B cell (primary cell): ENCODE measurements at places on chromosomes 12 and 14.
A peak's percentile ranks its signal among the peaks of the same experiment; 100 is the strongest.

- H3K36me3 ChIP-seq = no peaks in the 10 kb centered on the region
- no peak overlapping the region for H3K27ac ChIP-seq
- H3K4me3 ChIP-seq = no peak overlapping the region
- H3K4me1 ChIP-seq = no peaks in the 10 kb centered on the region
These were observed 122.2 kb downstream of the PDZRN4 start for GRCh38 chr12:41310367-41310766.

GRCh38 chr14:104771918-104772706 is 19.2 kb downstream of the SIVA1 start:
- no peaks in the 10 kb centered on the region for H3K36me3 ChIP-seq
- no peaks in the 10 kb centered on the region for H3K27me3 ChIP-seq
- DNase-seq = no peak
- no peaks in the 10 kb centered on the region for H3K4me1 ChIP-seq

DNA sequence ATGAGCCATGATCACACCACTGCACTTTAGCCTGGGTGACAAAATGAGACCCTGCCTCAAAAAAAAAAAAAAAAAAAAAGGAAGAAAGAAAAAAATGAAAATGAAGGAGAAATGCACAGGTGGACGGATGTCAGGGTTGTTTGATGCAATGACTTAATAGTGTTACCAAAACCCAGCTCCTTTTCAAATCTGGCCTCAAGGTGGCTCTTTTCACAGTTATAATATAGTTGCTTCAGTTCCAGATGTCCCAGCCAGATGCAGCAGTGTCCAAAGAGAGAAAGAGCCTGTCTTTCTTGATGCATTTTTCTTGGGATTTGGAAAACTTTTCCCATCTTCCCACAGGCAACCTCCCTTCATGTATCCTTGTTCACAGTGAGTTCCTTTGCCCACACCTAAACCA is 36.5 kb downstream of the KCNMB4 start:
- H3K4me1 ChIP-seq = no peaks in the 10 kb centered on the region
- H3K27ac ChIP-seq = no peak overlapping the region
- DNase-seq = no peak
- H3K27me3 ChIP-seq = no peaks in the 10 kb centered on the region
- no peaks in the 10 kb centered on the region for H3K36me3 ChIP-seq

GRCh38 chr12:107090711-107091110 is 2.6 kb downstream of the CRY1 start:
- H3K27me3 ChIP-seq = peaks cover 8% of the 10 kb centered on the region
- DNase-seq = no peak
- H3K4me3 ChIP-seq = no peak overlapping the region
- peaks cover 16% of the 10 kb centered on the region for H3K4me1 ChIP-seq
- no peak overlapping the region for H3K27ac ChIP-seq
- H3K36me3 ChIP-seq = no peaks in the 10 kb centered on the region

- no peak overlapping the region for H3K4me3 ChIP-seq
- no peaks in the 10 kb centered on the region for H3K4me1 ChIP-seq
- no peaks in the 10 kb centered on the region for H3K27me3 ChIP-seq
- H3K27ac ChIP-seq = no peak overlapping the region
These were observed 35.6 kb downstream of the GCH1 start for GRCh38 chr14:54867011-54867410.

GRCh38 chr14:75022655-75023054 is 19.9 kb downstream of the EIF2B2 start:
- H3K4me1 ChIP-seq = no peaks in the 10 kb centered on the region
- H3K27ac ChIP-seq = no peak overlapping the region
- peaks cover 16% of the 10 kb centered on the region for H3K36me3 ChIP-seq
- no peak for DNase-seq

DNA sequence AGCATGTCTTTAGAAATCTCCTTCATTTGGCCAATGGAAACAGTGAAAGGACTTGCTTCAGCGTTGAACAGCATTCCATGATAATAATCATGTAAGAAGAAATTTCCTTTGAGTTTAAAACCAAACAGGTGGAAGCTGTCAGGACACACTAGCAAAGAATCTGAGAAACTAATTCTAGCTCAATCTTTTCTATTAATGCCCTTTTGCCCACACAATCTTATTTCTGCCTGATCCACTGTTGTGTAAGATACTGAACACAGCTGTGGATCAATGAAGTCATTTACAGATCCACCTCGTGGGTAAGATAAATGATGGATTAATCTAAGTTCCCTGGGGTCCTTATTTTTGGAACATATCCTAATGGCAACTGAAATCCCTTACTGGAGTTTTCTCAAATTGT is 536.9 kb upstream of the LMO3 start:
- H3K36me3 ChIP-seq = no peaks in the 10 kb centered on the region
- H3K4me3 ChIP-seq = no peak overlapping the region
- no peak overlapping the region for H3K27ac ChIP-seq
- no peaks in the 10 kb centered on the region for H3K27me3 ChIP-seq
- no peaks in the 10 kb centered on the region for H3K4me1 ChIP-seq

- H3K36me3 ChIP-seq = no peaks in the 10 kb centered on the region
- H3K27ac ChIP-seq = no peak overlapping the region
- H3K4me1 ChIP-seq = peaks cover 10% of the 10 kb centered on the region
- no peaks in the 10 kb centered on the region for H3K27me3 ChIP-seq
- DNase-seq = no peak
These were observed 1.0 kb upstream of the KRT18 start for GRCh38 chr12:52947738-52948423.

DNA sequence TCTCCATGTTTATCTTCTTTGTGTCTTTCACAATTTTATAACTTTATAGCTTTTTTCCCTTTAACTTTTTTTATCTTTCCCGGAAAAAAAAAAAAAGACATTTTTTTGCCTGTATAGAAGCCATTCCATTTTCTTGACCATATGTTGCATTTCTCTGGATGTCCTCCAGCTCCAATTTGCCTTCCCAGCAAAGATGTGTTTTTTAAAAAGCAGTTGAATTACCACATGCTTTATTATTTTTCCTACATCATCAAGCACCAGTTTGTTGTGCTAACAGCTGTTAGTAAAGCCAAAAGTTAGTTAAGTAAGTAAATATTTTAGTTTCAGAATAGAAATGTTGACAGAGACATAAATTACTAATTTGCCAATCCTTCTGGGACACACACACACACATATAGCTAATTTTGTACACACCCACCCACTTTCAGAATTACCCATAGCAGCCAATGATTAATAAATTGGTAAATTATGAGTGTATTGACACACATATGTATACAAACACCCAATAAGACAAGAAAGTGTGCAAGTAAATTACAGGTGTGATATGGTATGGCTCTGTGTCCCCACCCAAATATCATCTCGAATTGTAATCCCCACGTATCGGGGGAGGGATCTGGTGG is 118.3 kb downstream of the SLC38A6 start:
- H3K36me3 ChIP-seq = no peaks in the 10 kb centered on the region
- no peak for DNase-seq
- H3K27ac ChIP-seq = no peak overlapping the region
- H3K27me3 ChIP-seq = no peaks in the 10 kb centered on the region
- H3K4me3 ChIP-seq = no peak overlapping the region

DNA sequence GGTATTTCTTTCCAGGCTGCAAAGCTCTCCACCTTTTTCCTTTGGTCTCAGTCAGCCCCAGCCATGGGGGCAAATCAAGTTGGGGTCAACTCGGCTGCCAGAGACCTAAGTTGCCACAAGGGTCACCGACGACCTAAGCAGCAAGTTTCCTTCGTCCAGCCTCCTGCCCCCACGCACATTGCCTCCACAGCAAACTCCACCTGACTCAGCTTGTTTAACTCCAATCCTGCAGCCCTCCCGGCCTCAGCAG is 767 bp upstream of the KCNMB4 start:
- H3K36me3 ChIP-seq = no peaks in the 10 kb centered on the region
- no peak for DNase-seq
- peaks cover 7% of the 10 kb centered on the region for H3K27me3 ChIP-seq

DNA sequence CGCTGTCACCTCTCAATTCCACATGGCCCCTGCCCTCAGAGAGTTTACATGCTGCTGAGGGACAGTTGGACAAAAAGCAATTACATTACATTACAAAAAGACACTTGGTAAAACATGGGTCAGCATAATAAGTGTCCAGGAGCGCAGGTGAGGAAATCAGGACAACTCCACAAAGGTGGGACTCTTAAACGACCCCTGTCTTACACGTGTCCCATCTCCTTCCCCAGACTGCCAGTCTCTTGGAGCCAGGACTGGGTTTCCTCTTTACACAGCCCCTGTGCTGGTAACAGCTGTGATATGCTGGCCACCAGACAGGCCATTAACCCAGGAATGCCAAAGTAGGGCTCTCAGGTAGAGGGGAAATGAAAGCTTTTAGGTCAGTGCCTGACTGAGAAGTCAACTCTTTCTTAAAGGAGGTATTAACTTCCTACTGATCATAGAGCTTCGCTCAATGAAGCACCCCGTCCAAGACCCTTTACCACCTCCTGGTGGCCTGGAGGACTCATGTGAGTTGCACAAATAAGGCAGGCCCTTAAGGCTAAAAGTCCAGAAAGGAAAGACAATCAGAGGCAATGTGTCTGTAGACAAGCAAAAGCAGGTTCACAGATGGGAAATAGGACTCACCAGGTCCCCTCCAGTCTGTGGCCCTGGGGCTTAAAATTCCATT is 55.5 kb downstream of the ANO2 start:
- H3K4me3 ChIP-seq = no peak overlapping the region
- peaks cover 5% of the 10 kb centered on the region for H3K4me1 ChIP-seq
- no peak for DNase-seq
- H3K27me3 ChIP-seq = peaks cover 12% of the 10 kb centered on the region
- H3K27ac ChIP-seq = no peak overlapping the region

- no peaks in the 10 kb centered on the region for H3K36me3 ChIP-seq
- no peak overlapping the region for H3K27ac ChIP-seq
- DNase-seq = no peak
- peaks cover under 1% of the 10 kb centered on the region for H3K4me1 ChIP-seq
- H3K27me3 ChIP-seq = peaks cover 4% of the 10 kb centered on the region
- no peak overlapping the region for H3K4me3 ChIP-seq
These were observed 55.2 kb downstream of the FBXL14 start for GRCh38 chr12:1539135-1539534.

GRCh38 chr14:82421286-82421685 is 887.6 kb upstream of the SEL1L start:
- no peak overlapping the region for H3K27ac ChIP-seq
- H3K36me3 ChIP-seq = no peaks in the 10 kb centered on the region
- H3K27me3 ChIP-seq = no peaks in the 10 kb centered on the region
- H3K4me3 ChIP-seq = no peak overlapping the region

DNA sequence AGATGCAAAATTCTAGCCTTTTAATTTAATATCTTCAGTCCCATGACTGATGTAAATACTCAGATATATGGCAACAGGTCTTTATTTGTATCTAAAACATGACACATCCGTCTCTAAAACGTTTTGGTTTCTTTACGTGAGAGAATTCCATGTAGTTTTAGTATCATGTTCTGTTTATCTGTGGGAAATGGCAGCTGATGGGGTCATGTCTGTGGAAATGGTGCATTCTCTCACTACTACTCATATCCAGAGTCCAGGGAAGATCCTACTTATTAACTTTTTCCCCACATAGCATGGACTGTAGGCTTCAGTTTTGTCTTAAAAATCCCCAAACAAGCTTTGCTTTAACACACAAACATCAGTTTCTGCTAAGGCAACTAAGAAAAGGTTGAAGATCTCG is 53.8 kb downstream of the SPTLC2 start:
- H3K27ac ChIP-seq = no peak overlapping the region
- H3K4me3 ChIP-seq = no peak overlapping the region
- peaks cover 2% of the 10 kb centered on the region for H3K4me1 ChIP-seq
- H3K36me3 ChIP-seq = no peaks in the 10 kb centered on the region
- no peak for DNase-seq
- H3K27me3 ChIP-seq = no peaks in the 10 kb centered on the region

GRCh38 chr12:20345866-20346265 is 22.5 kb upstream of the PDE3A start:
- H3K4me1 ChIP-seq = no peaks in the 10 kb centered on the region
- no peak overlapping the region for H3K27ac ChIP-seq
- H3K4me3 ChIP-seq = no peak overlapping the region
- H3K36me3 ChIP-seq = no peaks in the 10 kb centered on the region

GRCh38 chr12:113058553-113058952 is 2.0 kb downstream of the DTX1 start:
- peak overlapping the region; percentile 51 for H3K4me3 ChIP-seq
- DNase-seq = peak; percentile 24
- H3K36me3 ChIP-seq = peaks cover 6% of the 10 kb centered on the region
- H3K4me1 ChIP-seq = peaks cover 86% of the 10 kb centered on the region

DNA sequence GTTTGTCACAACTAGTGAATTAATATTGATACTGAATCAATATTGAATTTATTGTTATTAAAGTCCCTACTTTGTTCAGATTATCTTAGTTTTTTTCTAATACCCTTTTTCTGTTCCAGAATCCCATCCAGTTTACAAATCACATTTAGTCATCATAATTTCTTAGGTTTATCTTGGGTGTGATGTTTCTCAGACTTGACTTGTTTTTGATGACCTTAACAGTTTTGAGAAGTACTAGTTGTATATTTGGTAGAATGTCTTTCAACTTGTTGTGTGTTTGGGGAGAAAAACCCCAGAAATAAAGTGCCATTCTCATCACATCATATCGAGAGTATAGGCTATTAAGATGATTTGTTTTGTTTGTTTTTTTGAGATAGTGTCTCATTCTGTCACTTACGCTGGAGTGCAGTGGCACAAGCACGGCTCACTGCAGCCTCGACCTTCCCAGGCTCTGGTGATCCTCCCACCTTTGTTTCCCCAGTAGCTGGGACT is 19.5 kb downstream of the MRPS35 start:
- H3K4me1 ChIP-seq = no peaks in the 10 kb centered on the region
- no peak for DNase-seq
- peaks cover 25% of the 10 kb centered on the region for H3K36me3 ChIP-seq

DNA sequence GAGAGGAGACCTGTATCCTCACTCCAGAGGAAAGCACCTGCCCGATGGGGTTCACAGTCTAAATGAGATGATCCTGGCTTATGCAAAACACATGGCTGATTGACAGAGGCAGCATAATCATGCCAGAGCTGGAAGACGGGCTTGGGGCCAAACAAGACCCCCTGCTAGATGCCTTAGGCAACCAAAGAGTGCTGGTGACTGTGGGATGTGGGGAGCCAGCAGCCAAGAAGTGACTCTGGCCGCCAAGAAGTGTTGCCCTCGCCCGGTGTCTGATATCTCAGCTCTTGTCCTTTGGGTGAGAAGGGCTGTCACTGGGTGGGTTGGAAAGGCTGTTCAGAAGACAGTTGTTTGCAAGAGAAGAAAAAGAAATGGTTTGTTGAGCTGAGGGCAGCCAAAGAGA is 56.7 kb downstream of the PLEKHG3 start:
- H3K36me3 ChIP-seq = no peaks in the 10 kb centered on the region
- no peak for DNase-seq
- H3K4me1 ChIP-seq = peaks cover 6% of the 10 kb centered on the region
- peaks cover 16% of the 10 kb centered on the region for H3K27me3 ChIP-seq

DNA sequence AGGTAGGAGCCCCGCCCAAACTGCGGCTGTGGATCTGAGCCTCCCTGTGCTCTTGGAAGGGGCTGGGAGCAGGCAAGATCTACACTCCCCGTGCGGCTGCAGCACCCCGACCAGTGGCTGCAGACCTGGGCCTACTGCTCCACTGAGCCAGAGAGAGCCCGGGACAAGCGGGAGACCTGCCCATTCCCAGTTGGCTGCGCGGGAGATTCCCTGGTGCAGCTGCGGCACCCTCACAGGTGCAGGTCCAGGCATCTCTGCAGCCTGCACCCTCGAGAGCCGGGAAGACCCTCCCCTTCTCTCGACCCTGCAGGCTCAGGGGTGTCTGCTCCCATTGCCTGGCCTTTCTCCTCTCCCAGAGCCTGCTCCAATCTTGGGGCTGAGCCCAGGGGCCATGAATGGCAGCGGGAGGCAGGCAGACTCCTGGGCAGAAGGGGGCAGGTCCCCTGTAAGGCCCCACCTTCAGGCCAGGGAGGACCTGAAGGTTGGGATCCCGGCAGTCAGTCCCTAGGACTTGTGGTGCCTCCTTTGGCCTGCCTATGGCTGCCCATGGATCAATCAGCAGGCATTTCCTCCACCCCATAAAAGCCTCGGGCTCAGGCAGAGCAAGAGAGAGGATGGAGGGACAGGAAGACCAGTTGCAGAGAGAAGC is 8.8 kb upstream of the A2M start:
- H3K36me3 ChIP-seq = no peaks in the 10 kb centered on the region
- H3K27me3 ChIP-seq = no peaks in the 10 kb centered on the region
- no peak for DNase-seq
- H3K27ac ChIP-seq = no peak overlapping the region
- no peak overlapping the region for H3K4me3 ChIP-seq
